Activated CD4-positive, alpha-beta T cell treated with anti-CD3 and anti-CD28 coated beads, Interleukin-2, amount 50 U/mL, for 48 hours (primary cell): ENCODE measurements at places on chromosomes 1 and 21.

- DNase-seq = no peak
Observed at GRCh38 chr1:47411436-47411835, 4.6 kb upstream of the FOXE3 start.

GRCh38 chr1:157829210-157829609, 9.3 kb upstream of the FCRL1 start:
- DNase-seq = no peak

GRCh38 chr1:117128323-117129079, 7.0 kb upstream of the TRIM45 start:
- no peak for DNase-seq

DNA sequence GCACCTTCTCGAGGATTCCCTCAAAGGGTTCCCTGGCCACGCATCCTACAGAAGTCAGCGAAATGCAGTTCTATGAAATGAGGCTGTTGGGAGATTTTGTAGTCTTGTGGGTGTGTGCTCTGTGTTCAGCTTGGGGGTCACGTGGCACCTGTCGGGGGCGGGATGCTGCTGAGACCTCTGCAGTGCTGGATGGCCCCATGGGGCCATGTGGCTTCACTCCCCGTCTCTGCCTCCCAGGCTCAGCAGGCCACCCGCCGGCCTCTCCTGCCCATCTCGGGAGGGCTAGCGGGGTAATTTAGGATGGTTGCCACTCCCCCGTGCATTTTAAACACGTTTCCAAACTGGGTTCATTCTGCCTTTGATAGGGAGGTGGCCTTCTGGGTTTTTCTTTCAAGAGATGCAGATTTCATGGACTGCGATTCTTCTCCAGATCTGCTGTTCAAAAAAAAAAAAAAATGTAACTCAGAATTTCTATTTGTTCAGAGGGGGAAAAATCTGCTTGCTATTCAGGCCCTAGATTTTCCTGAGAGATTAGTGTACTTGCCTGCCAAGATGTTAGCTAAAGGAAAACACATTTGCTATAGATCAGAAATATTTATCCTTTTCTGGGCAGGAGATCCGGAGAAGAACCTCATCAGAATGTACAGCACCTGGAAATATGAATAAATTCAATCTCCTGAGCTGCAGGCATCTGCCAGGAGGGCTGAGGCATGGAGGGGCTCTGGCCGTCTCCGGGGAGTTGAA, 277.2 kb upstream of the VAMP3 start:
- DNase-seq = no peak

DNA sequence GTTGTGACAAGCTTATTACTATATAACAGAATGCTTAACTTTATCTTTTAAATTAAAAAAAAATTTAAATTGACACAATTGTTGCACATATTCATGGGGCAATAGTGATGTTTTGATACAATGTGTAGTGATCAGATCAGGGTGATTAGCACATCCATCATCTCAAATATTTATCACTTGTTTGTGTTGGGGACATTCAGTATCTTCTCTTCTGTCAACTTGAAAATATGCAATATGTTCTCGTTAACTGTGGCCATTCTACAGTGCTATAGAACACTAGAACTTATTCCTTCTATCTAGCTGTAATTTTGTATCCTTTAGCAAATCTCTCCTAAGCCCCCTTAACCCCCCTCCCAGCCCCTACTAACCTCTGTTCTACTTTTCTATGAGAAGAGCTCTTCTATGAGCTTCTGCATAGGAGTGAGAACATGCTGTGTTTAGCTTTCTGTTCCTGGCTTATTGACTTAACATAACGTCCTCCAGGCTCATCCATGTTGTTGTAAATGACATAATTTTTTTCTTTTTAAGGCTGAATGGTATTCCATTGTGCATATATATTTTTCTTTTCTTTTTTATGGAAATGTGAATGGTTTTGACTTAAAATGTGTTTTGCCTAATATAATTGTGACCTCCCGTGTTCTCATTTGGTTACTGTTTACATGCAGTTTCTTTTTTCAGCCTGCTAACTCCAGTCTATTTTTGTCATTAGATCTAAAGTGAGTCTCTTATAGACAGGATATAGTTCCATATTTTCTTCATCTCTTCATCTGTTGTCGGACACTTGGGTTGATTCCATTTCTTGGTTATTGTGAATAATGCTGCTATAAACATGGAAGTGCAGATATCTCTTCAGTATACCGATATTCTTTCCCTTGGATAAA, 23.8 kb downstream of the CEP350 start:
- no peak for DNase-seq

- DNase-seq = no peak
Observed at GRCh38 chr1:174222166-174222949, 63.0 kb downstream of the RABGAP1L start.

- DNase-seq = no peak
Observed at GRCh38 chr1:107195476-107195875, 54.6 kb downstream of the NTNG1 start.

DNA sequence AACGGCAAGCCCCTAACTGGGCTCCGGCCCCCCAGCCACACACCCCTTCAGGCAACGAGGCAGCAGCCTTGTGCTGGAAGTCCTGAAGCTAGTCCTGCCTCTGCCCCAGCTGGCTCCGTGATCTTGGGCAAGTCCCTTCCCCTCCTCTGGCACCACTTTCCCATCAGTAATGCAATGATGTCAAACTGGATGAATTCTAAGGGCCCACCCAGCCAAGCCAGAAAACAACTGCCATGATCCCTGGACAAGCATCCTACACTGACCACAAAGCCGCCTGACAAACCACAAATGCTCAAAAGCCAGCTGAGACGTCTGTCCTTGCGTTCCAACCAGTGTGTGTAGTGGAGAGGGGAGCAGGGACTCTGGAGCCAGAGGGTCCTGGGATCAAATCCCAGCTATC, 26.8 kb downstream of the IFFO2 start:
- DNase-seq = no peak

- peak; percentile 45 for DNase-seq
Observed at GRCh38 chr1:169594391-169594790, 8.1 kb upstream of the F5 start.

DNA sequence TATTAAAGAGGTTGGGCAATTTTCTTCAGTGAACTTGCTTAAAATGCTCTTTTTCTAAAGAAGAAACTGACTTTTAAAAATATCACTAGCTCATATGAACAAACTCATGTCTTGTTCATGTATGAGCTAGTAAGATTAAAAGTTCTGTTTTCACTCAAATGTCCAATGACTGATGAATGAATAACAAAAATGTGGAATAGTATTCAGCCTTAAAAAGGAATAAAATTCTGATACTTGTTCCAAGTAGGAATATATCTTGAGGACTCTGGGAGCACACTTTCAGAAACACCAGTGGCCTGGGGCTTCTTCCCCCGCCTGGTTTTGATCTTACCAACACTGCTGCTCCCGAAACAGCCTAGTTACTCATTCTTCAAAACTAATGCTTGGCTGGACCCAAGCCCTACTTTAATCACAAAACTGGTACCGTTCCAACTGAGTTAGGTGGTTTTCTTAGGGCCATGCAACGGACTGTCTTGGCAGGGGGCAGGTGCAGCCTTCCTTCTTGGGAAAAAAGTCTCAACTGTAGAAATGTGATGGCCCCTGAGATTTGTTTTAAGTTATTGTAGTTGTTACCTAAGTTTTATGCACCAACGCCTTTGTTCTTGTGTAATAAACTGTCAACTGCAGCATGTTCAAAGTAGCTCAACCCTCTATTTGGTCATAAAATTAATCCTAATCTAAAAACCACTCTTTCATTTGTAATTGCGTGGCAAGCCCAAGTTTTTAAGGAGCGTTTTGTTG, 116.0 kb downstream of the ETS2 start:
- DNase-seq = no peak

DNA sequence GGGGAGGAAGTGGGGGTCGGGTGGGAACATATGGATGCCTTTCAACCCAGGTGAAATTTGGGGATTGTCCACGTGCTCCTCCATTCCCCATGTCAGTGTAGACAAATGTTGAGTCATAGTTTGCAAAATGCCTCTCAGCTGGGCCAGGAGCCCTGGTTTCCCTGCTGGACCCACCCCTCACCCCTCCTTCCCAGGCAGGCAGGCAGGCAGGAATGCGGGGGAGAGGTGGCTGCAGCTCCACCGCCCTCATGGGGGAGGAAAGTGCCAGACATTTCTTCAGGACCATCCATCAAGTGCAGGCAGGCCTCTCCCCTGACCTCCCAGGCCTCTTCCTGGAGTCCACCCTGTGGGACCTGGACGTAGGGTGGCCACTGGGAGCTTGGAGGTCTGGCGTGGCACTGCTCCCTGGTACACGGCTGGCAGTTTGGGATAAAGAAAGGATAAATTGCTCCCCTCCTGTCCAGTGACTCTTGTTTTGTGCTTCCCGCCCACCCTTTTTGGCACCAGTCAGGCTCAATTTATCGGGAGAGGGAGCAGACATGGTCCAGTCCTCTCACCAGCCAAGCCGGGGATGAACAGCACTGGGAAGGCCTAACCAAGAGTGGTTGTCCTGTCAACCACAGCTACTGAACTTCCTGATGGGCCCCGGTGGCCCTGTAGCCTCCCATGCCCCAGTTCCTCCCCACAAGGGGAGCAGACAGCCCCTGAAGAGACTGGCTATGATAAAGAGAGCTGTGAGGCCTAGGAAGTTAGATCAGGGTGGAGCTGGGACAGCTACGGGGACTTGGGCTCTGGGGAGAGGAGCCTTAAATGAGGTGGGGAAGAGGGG, 18.9 kb downstream of the NPR1 start:
- DNase-seq = no peak

DNA sequence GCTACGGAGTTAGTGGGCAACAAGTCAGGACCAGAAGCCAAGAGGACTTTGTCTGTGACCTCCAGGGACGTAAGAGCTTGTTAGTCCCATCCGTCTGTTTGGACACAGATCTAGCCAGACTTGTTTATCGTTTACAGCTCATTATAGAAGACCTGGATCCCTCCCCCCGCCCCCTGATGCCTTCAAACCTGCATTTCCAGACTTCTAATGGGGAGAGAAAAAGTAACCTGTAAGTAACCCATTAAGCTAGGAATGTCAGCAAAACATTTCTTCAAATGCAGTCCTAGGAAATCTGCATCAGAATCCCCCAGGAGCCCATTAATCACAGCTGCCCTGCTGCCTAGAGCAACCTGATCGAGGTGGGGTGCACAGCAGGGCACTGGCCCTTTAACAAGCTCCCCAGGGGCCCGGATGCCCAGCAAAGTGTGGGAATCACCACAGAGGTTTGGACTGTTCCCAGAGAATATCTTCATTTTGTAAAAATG, 1.4 kb upstream of the MAD2L2 start:
- DNase-seq = no peak

GRCh38 chr1:175318633-175319032, 126.1 kb upstream of the KIAA0040 start:
- DNase-seq = no peak

DNA sequence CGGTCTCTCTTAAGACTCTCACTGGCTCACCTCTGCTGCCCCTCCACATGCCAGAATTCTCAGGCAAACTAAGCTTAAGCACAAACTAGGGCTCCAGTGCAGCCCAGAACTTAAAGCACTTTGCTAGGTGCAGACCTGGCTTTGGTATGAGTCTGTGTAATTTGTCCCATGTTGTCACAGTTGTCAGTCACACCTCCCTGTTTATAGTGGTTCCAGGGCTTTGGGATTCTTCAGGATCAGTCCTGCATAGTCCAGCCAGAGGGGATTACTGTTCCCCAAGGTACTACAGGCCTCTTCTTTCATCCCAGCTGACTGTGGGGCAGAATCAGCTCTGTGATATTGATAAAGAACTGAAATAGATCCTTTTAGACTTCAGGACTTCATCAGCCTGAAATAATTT, 105.0 kb upstream of the UBE2U start:
- no peak for DNase-seq

GRCh38 chr1:32220746-32221580, 1.2 kb downstream of the TMEM234 start:
- no peak for DNase-seq

- no peak for DNase-seq
Observed at GRCh38 chr1:224223819-224224714, 41.0 kb downstream of the DEGS1 start.

GRCh38 chr1:221449801-221450470, 292.0 kb downstream of the DUSP10 start:
- no peak for DNase-seq

DNA sequence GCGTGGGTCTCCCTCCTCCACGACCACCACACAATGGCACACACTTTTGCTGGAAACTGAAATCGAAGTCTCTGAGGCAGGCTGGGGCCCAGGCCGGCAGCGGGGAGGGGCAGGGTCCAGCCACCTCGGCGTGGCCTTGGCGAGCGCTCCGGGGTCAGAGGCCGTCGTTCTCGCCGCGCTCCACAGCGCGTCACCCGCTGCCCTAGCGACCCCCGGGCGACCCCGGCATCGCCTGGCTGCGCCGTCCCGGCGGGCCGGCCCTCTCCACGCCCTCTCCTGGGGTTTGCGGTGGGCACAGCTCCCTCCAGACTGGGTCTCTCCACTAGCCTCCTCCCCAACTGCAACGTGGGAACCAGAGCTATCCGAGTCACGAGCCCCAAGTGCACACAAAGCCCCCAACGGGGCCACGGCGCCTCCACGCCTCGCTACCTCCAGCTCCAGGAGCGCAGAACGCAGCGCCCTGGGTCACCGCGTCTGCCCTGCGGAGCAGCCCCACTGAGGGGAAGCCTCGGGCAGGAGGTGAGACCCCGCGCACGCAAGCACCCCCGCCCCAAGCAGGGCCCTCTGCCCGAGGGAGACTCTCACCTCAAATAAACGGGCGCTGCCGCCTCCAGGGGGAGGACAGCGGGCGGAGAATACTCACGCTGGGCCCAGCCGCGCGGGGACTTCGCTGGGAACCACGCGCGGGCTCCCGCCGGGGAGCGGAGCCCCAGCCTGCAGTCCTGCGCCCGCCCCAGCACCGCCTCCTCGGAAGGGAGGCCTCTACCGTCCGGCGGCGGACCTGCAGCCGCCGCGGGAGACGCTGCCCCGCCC, 134.0 kb upstream of the BARHL2 start:
- DNase-seq = peak; percentile 77

GRCh38 chr1:110047463-110047862, 13.0 kb downstream of the STRIP1 start:
- no peak for DNase-seq

- no peak for DNase-seq
Observed at GRCh38 chr1:72567521-72567920, 285.2 kb upstream of the NEGR1 start.

GRCh38 chr1:72606216-72606810, 324.0 kb upstream of the NEGR1 start:
- DNase-seq = no peak

DNA sequence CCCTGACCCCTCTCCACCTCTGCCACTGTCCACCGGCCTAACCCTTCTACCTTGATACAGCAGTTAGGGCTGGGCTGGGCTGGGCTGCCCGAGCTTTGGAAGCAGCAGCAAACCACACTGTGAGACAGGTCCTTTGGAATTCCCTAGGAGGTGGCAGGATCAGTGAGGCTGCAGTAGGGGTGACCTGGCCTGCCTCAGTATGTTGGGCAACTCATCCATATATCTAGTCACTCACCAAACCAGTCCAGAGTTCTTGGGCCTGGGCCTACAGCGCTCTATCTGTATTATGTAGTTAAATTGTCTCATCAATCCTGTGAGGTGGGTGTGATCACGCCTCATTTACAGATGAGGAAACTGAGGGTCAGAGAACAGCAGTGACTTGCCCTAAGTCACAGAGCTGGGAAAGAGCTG, 13.3 kb upstream of the SYNC start:
- no peak for DNase-seq
